Cardiac atrium fibroblast (primary cell): ENCODE measurements at places on chromosomes 7 and 10. TPM values are rescaled to one million over a fixed set of nuclear protein-coding genes. Genes with fewer than 3 reads are reported as not detected.

The CCDC7 gene
- 0.32 and 1.3 TPM in 2 replicates for total RNA-seq

The C1QL3 gene
- not detected in 2 replicates for total RNA-seq

The FIGNL1 gene
- total RNA-seq, result 7.5 and 8.7 TPM in 2 replicates

The MYO1G gene
- not detected in 2 replicates for total RNA-seq

The TMEM184A gene
- not detected in 2 replicates for total RNA-seq

The SLC25A40 gene
- 2.3 and 9.4 TPM in 2 replicates for total RNA-seq

The OPN1SW gene
- not detected in 2 replicates for total RNA-seq

The NUTM2E gene
- total RNA-seq, result not detected in 2 replicates

The UCMA gene
- total RNA-seq, result not detected in 2 replicates

The MOGAT3 gene
- total RNA-seq, result not detected in 2 replicates

The PSD gene
- 0.72 and 1.1 TPM in 2 replicates for total RNA-seq

The PCDH15 gene
- not detected in 2 replicates for total RNA-seq

The CACNA2D1 gene
- 69.7 and 106 TPM in 2 replicates for total RNA-seq

The HABP2 gene
- not detected in 2 replicates for total RNA-seq

The BEND7 gene
- 0.81 and 1.6 TPM in 2 replicates for total RNA-seq

The KNDC1 gene
- 0.36 and 0.49 TPM in 2 replicates for total RNA-seq

The HMX2 gene
- total RNA-seq, result not detected in 2 replicates

The GPR22 gene
- not detected in 2 replicates for total RNA-seq

The COL1A2 gene
- total RNA-seq, result 6,692 and 7,749 TPM in 2 replicates

The HTR5A gene
- total RNA-seq, result not detected in 2 replicates

The KCND2 gene
- 0.18 and 0.32 TPM in 2 replicates for total RNA-seq

The SPOCK2 gene
- total RNA-seq, result 0.16 and 2.0 TPM in 2 replicates

The LIPF gene
- total RNA-seq, result not detected in 2 replicates

The ITGB8 gene
- 3.4 and 11.5 TPM in 2 replicates for total RNA-seq

The RBM28 gene
- total RNA-seq, result 6.9 and 14.3 TPM in 2 replicates

The CRTAC1 gene
- total RNA-seq, result not detected in 2 replicates

The SEMA3C gene
- total RNA-seq, result 21.1 and 61.6 TPM in 2 replicates

The POR gene
- 67.0 and 68.5 TPM in 2 replicates for total RNA-seq

The CYP3A5 gene
- total RNA-seq, result not detected in 2 replicates

The SSC4D gene
- 0.16 and 0.18 TPM in 2 replicates for total RNA-seq

The ACTR3C gene
- total RNA-seq, result not detected in 2 replicates

The IDI2 gene
- not detected in 2 replicates for total RNA-seq

The MBL2 gene
- total RNA-seq, result not detected in 2 replicates
